IPS-NIHi11 (cell line): ENCODE measurements at places on chromosomes 6 and 20.

DNA sequence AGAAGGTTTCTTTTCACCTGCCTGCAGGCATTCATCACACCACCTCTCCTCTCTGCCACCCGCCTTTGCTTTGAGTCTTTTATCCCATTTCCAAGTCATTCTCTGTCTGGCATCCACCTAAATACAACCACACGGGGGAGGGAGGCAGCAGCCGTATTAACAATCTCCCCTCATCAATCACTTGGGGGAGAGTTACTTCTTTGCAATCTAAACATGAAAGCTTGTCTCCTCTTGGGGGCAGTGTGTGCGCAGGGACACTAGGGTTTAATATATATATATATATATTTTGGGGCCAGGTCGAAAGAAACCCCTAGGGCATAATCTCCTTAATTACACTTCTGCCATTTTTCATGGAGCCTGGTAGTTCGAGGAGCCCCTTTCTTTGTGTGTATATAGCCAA lies 214.5 kb downstream of the TSHZ2 start:
- DNase-seq = peak; percentile 29

GRCh38 chr6:5361396-5361795 lies 100.1 kb downstream of the FARS2 start:
- no peak for DNase-seq

DNA sequence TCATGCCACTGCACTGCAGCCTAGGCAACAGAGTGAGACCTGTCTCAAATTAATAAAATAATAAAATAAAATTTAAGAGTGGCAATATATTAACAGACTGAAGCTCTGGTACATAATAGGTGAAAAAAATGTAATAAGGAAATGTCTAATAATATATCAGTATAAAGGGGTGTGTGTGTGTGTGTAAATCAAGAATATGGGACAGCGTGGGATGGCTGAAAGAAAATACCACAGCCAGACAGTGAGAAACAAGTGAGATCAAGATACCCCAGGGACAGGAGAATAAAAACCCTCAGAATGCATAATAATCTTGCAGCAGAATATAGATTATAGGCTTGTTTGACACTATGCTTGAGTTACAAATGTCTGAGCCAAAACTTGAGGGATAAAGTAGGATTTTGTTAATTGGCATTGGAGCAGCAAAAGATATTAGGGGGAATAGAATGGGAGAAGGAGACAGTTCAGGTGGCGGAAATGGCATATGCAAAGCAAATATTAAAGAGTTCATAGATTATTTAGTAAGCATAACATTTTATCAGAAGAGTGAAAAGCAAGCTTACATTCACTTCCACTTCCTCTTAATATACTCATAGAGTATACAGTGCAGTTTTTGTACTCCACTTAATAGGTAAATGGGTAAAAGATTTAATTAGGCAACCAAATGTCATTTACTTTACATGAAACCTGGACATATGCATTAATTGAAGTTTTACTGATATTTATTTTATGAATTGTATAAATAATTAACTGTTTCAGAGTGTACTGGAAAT lies 398.5 kb upstream of the GJE1 start:
- no peak for DNase-seq

- DNase-seq = no peak
Observed at GRCh38 chr20:59075934-59076508, 33.4 kb upstream of the PRELID3B start.

- DNase-seq = no peak
Observed at GRCh38 chr6:157376706-157377230, 4.2 kb upstream of the ZDHHC14 start.

- no peak for DNase-seq
Observed at GRCh38 chr6:4377603-4378002, 242.2 kb upstream of the ECI2 start.

DNA sequence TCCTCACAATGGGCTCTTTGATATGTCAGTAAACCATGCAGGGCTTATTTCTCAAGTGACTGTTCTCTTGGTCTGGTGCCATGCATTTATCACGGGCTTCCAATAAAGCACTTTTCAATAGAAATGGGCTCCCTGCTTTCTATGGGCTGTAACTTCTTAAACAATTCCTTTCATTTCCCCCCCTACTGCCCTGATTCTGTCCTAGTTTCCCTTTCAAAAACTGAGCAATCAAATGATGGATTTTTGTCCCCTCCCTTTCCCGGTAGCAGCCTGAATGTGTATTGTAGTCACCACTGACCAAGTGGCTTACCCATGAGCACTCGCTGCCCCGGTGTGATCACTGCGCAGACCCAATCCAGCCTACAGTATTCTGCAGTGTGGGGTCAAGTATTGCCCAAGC lies 13.9 kb downstream of the RPS10 start:
- DNase-seq = no peak

- DNase-seq = no peak
Observed at GRCh38 chr6:113491376-113491775, 365.8 kb upstream of the MARCKS start.

- no peak for DNase-seq
Observed at GRCh38 chr6:23181356-23182110, 612.2 kb downstream of the HDGFL1 start.

DNA sequence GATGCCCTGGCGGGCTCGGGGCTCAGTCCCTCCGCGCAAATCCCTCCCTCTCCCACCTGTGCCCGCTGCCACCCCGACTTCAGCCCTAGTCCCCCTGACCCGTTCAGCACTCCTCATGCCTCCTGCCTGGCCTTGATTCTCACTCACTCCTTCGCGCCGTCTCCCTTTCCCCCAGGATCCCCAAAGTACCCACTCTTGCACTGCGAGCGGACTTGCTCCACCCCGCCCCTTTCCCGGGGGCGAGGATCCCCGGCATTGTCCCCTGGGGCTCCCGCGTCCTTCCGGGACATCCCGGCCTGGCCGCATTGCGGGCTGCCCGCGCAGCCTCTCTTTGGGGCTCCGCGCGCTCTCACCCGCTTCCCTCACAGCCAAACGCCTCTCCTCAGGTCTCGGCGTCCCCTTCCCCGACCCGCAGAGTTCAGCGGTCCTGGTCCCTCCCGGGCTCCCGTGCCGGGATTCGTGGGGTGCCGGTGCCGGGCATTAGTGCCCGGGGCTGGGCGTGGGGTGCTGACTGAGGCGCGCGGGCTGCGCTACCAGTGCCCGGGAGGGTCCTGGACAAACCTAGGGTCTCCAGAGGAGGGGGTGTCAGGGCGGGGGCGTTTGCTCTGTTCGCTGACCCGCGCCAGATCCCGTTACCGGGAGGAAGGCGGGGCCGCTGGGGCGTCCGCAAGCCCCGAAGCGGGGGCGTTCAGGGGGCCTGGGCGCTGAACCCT lies 45.5 kb upstream of the SUPT3H start:
- DNase-seq = peak; percentile 38

- DNase-seq = no peak
Observed at GRCh38 chr6:103522045-103522444, 1337.7 kb downstream of the HACE1 start.

- DNase-seq = peak; percentile 52
Observed at GRCh38 chr20:36408219-36408618, 102.1 kb downstream of the DLGAP4 start.
